Calu3 (cell line): ENCODE measurements at places on chromosomes 7 and 10.

GRCh38 chr10:5283305-5284158, 81.2 kb upstream of the UCN3 start:
- DNase-seq, result peak; percentile 83

DNA sequence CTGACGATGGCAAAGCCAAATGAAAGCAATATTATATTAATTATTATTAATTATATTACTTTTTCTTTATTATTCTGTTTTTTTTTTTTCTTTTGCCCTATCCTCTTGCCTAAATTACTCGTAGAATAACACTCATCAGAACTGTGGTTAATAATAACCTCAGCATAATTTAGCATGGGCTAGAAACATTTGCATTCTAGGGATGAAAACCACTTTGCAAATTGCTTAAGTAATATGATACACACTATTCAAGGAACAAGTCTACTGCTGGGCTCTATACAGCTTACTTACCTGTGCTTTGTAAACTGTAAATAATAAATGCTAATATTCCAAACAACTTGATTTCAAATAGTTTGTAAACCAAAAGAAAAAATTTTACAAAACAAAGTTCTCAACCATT, 375.8 kb downstream of the HGF start:
- no peak for DNase-seq

GRCh38 chr7:80942261-80943041, 23.6 kb upstream of the SEMA3C start:
- DNase-seq, result peak; percentile 68

DNA sequence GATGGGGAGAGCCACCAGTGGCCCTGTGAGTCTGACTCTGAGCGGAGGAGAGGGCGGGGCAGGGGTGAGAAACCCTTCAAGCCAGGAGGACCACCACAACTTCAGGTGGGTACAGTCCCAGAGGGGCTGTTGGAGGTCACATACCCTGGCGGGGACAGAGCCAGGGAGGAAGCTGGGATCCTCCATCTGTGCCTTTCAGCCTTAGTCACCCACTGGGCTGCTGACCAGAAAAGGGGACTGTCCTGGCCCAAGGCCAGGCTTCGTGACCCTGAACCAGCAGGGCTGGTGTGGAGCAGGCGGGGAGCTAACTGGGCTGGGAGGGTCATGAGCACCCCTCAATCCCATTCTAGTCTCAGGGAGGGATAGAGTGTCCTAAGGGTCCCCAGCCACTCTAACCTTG, 1.5 kb upstream of the CALHM3 start:
- no peak for DNase-seq

DNA sequence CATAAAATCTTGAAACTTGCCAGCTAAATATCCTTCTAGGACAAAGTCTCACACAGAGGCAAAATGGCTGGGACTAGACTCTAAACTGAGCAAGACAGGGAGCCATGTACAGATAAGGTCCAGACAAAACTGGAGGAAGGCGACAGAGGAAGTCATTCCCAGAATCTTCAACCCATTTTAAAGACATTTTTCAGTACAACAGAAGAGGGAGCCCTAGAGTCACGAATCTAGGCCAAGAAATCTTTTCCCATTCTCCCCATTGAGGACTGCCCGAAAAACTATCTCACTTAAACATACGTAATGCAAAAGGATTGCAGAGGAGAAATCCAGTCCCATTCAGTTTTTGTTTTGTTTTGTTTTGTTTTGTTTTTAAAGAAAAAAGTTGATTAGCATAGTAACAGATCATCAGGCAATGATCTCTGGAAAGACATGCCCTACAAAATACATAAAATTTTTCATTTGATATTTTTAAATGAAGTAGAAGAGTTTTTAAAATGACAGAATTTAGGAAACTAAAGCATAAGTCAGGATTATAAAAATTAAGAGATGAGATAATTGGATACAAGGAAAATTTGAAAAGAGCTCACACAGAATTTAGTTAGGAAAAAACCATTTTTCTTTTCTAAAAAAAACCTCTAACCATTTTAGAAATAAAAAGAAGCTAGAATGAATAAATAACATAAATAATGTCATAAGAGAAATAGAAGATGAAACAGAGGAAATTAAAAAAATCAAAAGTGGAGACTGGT, 16.9 kb upstream of the PRF1 start:
- DNase-seq, result no peak

DNA sequence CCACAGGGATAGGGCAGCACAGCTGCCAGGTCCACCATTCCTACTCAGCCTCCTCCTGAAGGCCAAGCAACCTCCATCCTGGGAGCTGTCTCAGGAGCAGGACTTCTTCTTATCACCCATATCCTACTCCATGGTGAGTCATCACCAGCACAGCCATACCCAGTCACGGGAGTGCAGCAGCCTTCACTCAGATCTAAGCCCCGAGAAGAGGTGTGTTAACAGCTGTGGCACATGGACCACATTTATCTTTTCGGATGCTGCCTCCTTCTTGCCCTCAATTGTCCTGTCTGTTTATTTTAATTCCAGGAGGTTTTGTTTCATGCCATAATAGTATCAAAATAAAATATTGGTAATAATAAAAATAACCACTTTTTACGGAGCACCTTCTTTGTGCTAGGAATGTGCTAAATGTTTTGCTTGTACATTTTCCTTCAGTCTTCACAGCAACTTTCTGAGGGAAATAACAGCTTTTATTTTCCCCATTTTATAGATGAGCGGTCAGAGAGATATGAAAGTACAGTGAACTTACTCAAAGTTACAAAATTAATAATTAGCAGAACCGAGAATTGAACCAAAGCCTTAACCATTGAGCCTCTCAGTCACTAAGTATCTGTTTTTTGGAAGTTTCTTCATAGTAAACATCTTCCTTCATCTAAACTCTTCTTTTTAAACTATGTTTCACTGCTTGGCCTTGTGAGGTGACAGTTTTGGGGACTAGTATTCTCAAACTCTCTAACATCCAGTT, 2.5 kb upstream of the KEL start:
- DNase-seq, result no peak

DNA sequence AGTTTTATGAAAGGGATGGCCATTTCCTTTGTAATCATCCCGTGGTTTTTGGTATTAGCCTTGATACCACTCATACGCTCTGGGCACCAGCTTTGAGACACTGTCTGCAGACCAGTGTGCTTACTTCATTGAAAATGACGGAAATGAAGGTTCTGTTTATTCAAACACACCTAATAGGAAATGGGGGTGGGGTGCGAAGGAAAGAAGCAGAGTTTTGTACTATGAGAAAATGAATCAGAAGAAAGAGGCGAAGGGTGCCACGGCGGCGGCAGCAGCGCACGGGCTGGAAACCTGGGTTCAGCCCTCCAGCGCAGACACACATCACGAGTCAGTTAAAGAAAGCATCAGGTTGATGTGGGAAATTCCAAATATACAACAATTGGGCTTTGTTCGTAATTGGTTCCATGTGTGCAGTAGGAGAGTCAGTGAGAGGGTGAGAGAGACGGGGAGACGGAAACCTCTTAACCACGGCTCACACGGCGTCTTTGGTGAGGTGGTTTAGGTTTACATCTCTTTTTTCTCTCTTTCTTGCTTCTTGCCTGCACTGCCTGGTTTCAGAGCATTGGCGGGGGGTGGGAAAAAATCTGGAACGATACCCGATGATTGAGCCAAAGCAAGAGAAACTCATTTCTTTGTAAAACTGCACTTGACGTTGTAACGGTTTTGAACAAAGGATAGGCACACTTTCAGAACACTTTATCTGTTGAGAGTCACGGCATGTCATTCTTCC, 321.2 kb downstream of the FRMD4A start:
- DNase-seq, result peak; percentile 50

- no peak for DNase-seq
These were observed 37.2 kb downstream of the FIGNL1 start for GRCh38 chr7:50412973-50413372.

- DNase-seq, result peak; percentile 74
These were observed 108.1 kb upstream of the FAM133B start for GRCh38 chr7:92698237-92698841.

DNA sequence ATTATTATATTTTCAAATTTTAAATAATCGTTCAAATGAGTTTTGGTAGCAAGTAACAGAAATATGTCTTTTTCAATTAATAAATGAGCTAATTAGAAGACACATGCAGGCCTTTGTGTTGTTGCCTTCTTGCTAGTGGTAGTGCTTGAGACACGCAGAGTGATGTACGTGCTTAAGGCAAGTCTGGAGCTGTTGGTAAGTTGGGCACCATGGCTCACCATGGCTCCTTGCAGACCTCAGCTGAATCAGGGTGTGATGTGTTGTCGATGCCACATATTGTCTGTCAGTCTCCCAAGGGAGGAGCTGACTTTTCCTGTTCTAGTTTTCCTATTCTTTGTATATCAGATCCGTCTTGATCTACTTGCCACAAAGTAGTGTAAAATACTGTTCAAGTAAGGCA, 8.3 kb downstream of the CDK14 start:
- DNase-seq, result no peak

DNA sequence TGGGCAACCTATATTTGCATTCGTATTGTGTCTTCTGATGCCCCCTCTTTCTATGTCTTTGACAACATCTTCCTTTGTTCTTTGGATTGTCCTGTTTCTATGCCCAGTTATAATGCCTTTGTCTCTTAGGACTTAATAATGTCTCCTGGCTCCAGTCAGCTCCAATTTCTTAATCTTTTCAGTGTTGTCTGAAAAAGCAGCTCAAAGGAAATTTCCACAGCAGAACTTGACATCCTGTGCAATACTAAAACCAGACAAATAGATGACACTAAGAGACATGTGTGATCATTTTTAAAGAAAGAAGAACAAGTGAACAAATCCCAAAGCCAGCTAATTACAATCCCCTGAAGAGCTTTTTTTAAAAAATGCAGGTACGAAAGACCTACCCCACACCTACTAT, 47.7 kb upstream of the RNF148 start:
- DNase-seq, result no peak

GRCh38 chr7:2680792-2681490, 7.1 kb upstream of the AMZ1 start:
- peak; percentile 95 for DNase-seq

DNA sequence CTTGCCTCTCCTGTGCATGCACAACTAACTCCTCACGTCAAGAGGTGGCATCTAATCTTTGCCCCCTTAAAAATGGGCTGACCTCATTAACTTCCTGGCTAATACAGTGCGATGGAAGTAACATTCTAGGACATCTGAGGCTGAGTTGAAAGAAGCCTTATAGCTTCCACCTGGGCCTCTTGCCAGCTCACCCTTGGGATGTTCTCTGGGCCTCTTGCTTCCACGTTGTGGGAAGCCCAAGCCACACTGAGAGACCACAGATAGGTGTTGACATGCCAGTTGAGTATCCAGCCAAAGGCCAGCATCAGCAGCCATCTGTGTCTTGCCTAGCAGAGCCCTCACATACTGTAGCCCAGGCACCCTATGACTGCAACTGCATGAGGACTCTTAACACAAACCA, 60.8 kb upstream of the GDF10 start:
- DNase-seq, result no peak

GRCh38 chr10:83108565-83109333, 1030.6 kb upstream of the GHITM start:
- DNase-seq, result no peak

DNA sequence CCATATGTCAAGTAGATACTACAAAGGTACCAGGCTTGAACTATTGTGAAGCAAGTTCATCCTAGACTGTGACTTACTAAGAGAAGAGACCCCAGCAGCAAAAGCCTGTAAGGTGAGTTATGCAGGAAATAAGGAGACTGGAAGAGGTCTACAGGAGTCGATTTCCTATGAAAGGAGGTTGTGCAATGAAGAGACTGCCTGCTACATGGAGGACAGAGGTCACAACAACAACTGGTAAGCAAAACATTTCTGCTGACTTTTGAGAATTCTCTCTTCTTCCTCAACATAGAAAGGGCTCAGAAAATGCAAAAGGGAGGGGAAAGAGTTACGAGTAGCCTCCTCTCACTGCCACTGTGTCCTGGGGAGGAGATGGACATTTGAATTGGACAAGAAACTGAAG, 42.4 kb downstream of the PDK4 start:
- no peak for DNase-seq

DNA sequence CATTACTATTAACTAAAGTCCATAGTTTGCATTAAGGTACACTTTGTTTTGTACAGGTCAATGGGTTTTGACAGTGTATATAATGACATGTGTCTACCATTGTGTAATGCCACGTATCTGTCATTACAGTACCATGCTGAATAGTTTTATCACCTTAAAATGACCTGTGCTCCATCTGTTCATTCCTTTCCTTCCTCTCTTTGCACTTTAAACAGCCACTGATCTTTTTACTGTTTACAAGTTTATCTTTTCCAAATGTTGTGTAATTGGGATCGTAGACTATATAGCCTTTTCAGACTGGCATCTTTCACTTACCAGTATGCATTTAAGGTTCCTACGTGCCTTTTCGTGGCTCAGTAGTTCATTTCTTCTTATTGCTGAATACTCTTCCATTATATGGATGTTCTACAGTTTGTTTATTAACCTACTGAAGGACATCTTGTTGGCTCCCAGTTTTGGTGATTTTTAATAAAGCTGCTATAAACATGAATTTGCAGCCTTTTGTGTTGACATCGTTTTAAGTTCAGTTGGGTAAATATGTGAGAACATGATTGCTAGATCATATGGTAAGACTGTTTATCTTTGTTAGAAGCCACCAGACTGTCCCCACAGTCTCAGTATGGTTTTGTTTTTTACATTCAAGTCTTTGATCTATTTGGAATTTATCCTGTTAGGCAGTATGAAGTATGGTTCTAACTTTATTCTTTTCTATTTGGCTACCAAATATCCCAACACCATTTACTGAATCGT, 24.7 kb downstream of the STAM start:
- DNase-seq, result no peak

DNA sequence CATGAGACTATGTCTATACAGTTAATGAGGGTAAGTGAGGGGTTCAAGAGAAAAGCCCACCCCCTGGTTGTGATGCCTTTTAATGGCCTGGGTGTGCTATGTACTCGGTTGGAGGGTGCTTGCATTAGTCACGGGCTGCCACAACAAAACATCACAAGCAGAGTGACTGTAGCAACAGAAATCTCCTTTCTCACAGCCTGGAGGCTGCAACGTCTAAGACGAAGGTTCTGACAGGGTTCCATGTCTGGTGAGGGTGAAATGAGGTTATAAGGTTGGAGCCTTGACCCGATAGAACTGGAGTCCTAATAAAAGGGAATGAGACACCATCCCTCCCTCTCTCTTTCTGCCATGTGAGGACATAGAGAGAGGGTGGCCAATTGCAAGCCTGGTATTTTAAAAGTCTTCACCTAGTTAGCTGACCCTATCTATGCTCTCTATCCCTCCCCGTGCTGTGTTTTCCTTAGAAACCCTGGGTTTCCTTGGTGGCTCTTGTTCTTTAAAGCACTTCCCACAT, 126.0 kb upstream of the GDF10 start:
- no peak for DNase-seq

DNA sequence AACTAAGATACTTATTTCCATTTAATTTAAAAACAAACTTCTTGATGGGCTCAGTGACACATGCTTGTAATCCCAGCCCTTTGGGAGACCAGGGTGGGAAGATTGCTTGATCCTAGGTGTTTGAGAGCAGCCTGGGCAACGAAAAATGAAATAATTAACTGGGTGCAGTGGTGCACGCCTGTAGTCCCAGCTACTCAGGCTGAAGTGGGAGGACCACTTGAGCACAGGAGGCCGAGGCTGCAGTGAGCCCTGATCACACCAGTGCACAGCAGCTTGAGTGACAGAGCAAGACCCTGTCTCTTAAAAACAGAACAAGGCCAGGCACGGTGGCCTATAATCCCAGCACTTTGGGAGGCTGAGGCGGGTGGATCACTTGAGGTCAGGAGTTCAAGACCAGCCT, 37.4 kb downstream of the AVL9 start:
- DNase-seq, result no peak

- no peak for DNase-seq
These were observed 12.0 kb upstream of the GSDME start for GRCh38 chr7:24769014-24769830.

GRCh38 chr7:127884066-127884559, 147.1 kb downstream of the LRRC4 start:
- no peak for DNase-seq

GRCh38 chr7:155787171-155787851, 25.0 kb downstream of the SHH start:
- no peak for DNase-seq
